ENCODE measurements at places on chromosomes 4 and X.

DNA sequence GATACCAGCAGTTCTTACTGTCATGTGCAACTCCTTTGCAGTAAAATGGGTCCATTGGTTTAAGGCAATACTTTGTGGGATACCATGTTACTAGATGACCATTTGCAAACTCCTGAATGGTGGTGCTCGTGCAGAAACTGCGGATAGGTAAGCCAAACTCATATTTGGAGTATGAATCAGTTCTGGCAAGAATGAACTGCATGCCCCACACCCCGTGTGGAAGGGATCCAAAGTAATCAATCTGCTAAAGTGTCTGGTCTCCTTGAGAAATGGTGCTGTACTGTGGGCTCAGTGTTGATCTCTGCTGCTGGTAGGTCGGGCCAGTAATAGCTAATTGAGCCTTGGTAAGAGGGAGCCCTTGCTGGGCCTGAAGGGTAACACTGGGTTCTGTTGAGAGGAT is 4.2 kb upstream of the TAB3 start:
- DNase-seq: no peak

GRCh38 chrX:38848671-38849455 is 47.6 kb downstream of the MID1IP1 start:
- no peak for DNase-seq

- no peak for DNase-seq
Measured at GRCh38 chr4:86939729-86940575, 5.1 kb downstream of the AFF1 start.

DNA sequence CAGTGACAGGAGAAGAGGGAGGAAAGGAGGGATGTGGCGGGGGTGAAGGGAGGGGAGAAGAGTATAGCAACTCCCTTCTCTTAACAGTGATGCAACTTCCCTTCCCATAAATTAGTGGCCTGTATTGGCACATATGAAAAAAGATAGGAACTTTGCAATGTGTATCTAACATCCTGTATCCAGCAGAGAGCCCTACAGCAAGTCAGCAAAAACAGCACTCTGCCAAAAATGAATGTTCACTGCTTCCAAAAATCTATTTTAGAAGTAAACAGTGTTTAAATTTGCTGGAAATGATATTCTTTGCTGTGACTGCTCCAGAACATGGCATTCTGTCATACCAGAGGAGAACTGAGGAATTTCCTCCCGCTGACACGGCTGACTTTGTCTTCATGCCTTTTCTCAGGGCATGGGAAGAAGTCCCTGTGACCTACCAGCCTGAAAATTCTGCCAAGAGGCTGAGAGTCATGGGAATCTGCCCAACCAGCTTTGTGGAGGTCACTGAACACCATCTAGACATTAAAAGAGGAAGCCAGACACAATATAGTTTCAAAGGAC is 343.4 kb upstream of the RASGEF1B start:
- DNase-seq: no peak

GRCh38 chrX:46333550-46333949 is 211.7 kb downstream of the ZNF674 start:
- DNase-seq: no peak

DNA sequence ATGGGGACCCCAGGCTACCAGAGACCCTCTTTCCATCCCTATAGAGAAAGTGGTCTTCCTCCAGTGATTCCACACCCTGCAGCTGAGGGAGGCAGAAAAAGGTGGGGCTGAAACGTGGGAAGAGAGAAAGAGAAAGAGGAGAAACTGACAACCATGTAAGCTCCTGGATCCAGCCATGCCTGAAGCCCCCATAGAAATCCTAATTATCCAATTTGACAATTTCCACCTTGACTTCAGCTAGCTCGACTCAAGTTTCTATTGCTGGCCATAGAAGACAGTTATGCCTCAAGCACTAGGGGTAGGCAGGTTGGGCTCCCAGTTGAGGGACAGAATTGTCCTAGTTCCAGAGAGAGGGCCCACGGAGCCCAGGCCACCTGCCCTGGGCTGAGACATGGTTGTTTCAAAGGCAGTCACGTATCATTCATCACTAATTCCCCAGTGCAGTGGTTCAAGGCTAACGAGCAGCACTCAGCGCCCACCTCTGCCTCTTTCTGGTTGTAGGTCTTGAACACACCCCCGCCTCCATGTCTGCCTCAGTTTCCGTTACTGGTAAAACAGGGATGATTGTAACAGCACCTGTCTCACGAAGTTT is 39.8 kb upstream of the ASMTL start:
- DNase-seq: no peak

- no peak for DNase-seq
Measured at GRCh38 chrX:43655151-43656004, 721 bp upstream of the MAOA start.

DNA sequence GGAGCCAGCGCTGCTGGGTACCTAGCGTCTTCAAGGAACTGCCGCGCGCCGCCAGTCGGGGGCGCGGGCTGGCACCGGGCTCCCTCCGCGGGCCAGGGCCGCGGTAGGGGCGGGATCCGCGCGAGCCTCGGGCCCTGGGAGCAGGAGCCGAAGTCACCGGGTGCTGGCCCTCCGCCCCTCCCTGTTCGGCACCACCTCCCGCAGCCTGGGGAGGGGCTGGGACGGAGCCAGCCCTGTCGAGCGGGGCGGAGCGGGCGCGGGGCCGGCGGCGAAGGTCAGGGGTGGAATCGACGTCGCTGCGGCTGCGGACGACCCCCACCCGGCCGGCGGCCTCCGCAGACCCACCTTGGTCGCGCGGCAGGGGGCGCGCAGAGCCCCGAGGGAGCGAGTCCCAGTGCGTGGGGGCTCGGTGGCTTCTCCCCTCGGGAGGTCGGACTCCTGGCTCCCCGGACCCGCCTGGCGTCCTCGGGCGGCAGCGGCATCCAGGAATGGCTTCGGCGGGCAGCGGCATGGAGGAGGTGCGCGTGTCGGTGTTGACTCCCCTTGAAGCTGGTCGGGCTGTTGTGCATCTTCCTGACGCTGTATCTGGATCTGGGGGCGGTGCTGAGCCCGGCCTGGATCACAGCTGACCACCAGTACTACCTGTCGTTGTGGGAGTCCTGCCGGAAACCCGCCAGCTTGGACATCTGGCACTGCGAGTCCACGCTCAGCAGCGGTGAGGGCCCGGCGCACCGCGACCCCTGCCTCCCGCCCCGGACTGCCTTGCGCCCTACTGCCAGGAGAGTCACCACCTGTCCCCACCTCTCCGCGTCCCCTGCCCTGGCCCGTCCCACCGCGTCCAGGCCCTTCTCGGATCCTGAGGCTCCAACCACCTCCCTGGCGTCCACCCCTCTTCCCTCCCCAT is 50.5 kb upstream of the FAM47C start:
- DNase-seq: no peak

DNA sequence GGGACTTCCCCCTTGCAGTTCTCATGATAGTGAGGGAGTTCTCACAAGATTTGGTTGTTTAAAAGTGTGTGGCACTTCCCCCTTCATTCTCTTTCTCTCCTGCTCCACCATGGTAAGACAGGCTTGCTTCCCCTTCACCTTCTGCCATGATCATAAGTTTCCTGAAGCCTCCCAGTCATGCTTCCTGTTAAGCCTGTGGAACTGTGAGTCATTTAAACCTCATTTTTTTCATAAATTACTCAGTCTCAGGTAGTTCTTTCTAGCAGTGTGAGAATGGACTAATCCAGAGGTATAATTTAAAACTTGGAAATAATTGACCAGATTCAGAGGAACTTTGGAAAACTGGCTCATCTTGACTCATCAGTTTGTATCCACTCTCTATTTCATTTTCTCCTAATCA is 129.0 kb downstream of the TMEM47 start:
- DNase-seq: no peak

DNA sequence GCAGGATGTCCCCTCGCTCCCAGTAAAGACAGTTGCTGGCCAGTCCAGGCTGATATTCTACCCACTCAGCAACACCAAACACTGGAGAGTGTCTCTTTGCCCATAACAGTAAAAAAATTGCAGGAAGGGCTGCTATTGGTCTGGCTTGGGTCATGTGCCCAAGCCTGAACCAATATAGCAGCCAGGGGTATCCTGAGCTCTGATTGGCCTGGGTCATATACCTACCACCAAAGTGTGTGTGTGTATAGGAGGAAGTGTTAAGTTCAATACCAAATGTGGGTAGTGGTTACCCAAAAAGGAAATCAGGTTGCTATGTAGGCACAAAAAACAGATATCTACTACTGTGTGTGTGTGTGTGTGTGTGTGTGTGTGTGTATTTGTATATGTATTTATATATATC is 373.2 kb downstream of the BCOR start:
- DNase-seq: no peak

- no peak for DNase-seq
Measured at GRCh38 chrX:48794911-48795515, 6.9 kb upstream of the HDAC6 start.

- DNase-seq: no peak
Measured at GRCh38 chr4:96952610-96953009, 1112.7 kb downstream of the PDHA2 start.

GRCh38 chr4:26992657-26993361 is 132.2 kb downstream of the STIM2 start:
- DNase-seq: no peak

DNA sequence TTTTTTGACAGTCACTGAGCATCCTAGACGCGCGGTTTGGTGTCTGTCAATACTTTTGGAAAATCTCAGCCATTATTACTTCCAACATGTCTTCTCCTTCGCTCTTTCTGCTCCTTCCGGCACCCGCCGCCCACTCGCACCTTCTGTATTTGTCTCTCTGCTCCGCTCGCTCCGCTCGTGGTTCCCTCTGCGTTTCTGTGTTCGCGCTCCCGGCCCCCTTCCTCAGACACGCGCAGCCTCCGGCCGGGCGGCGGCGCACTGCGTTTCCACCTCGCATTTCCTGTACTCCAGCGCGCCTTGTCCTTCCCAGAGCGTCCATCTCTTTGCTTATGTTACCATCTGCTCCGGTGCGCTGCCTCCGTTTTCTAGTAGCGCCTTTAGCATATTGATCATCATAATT is 21.1 kb downstream of the PDE6B start:
- no peak for DNase-seq

DNA sequence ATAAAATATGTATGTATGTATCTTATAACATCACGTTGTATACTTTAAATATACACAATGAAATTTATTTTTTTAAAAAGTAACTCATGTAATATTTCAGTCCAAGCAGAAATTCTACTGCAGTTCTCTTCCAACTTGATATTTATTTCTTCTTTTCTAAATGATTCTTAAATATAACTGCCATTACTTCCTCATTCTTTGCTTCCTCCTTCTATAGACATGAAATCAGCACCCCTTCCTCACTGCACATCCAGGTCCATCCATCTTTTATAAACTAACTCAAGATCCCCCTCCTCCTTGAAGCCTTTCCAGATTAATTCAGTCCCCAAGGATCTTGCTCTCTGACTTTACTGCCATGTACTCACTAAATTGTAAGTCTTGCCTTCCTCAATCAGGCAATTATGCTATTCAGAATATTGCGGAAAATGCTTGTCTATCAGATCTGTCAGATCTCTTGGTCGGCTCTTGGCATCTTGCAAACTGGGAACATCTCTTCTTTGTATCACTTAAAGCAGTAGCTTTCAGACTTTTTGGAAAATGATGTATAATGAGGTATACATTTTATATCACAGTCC is 3.7 kb downstream of the GPRIN3 start:
- no peak for DNase-seq

DNA sequence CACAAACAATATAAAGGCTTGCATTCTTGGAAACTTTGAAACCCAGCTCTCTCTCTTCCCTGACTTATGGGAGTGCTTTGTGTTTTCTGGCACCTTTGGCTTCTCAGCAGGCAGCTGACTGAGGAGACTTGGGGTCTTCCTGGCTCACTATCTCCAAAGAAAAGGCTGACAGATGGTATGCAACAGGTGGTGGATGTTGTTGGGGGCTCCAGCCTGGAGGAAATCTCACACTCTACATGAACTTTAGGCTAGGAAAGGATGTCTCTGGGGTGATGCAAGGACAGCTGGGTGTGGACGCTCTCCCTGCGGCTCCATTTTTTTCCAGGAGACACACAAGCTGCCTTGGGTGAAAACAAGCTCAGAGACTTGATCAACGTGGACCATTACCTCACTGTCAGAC is 67.4 kb downstream of the DNAAF6 start:
- DNase-seq: no peak

GRCh38 chr4:123339507-123340380 is 56.9 kb upstream of the SPRY1 start:
- no peak for DNase-seq

GRCh38 chr4:10020871-10021652 is at the start of gene SLC2A9:
Gene SLC2A9, minus strand, starts transcription at chr4:10021497. Its CDS starts 68 bp downstream, at chr4:10021429.
- no peak for DNase-seq

- no peak for DNase-seq
Measured at GRCh38 chrX:44889824-44890223, 16.8 kb downstream of the KDM6A start.

- no peak for DNase-seq
Measured at GRCh38 chr4:155956461-155956860, 2.8 kb upstream of the CTSO start.

DNA sequence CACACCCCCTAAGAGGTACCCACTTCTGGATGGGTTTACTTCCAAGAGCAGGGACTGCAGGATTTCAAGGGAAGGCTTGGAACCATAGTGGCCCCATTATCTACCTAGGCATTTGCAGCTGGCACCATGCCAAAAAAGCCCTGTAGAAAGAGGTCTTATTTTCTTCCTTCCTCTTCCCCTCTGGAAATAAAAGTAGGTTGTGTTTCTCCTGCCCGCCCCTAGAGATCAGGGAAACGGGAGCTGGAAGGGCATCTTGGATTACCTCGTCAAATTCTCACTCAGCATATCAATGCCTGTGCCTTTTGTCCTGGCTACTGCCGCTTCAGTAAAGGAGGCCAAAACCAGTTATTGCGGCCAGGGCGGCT is 1.6 kb downstream of the SCD5 start:
- no peak for DNase-seq

DNA sequence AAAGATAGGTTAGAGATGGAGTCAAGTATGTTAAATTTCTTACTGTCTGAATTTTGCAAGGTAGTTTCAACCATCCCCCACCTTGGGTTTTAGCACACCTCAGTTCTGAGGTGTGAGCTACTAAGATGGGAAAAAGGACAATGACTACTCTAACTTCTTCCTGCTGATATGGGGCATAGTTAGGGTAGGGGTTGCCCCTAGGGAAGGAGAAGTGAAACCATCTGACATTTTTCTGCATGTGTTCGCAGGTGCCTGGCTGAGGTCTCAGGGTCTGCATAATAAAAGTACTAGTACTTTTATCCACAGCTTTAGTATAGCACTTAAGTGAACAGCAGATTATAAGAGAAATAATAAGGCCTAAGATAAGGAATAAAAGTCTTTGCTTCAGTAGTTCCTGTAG is 129.5 kb upstream of the CYSLTR1 start:
- DNase-seq: no peak

GRCh38 chr4:104408878-104409277 is 85.8 kb downstream of the CXXC4 start:
- DNase-seq: no peak

DNA sequence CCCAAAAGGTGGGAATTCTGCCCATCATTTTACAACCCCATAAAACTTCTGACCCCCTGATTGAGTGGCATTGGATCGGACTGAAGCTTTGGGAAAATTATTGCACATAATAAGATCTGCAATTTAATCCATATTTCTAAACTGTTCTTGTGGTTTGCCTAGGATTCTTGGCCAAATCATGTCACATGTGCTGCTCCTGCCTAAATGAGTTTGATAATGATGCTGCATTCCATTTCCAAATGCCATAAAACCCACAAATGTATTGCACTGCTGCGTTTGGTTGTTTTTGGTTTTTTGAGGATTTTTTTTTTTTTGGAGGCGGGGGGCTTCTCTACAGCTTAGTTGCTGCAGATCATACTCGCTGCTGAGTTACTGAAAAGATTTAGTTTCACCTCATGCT is 153.6 kb downstream of the QDPR start:
- no peak for DNase-seq

Measured in stimulated activated CD8-positive, alpha-beta memory T cell treated with anti-CD3 and anti-CD28 coated beads, Interleukin-7, amount 100 ng/mL, for 1 hour (primary cell).